Kidney epithelial cell (primary cell): ENCODE measurements at places on chromosomes 4 and X. TPM values are rescaled to one million over a fixed set of nuclear protein-coding genes. Genes with fewer than 3 reads are reported as not detected.

The SYTL4 gene
- total RNA-seq = 3.2 and 3.3 TPM in 2 replicates

The TBC1D9 gene
- total RNA-seq = 34.6 and 38.5 TPM in 2 replicates

DNA sequence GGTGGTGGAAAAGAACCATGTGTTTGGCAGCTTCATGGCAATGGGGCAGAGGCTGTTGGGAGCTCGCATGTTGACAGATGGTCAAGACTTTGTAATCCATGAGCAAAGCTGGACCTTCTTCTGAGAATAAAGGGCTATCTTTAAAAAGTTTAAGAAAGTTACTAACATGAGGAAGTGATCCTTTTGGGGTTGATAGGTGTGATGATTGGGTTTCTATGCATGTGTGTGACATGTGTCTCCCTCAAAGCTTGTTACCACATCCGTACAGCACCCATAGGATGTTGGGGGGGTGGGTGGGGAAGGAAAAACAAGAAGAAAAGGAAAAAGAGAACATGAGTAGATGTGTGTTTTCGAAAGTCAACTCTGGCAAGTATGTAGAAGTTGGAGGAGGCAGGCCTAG is 123.0 kb upstream of the TLR3 start:
- DNase-seq = no peak

GRCh38 chr4:83388313-83388676 is 53.6 kb upstream of the HPSE start:
- no peak for DNase-seq

DNA sequence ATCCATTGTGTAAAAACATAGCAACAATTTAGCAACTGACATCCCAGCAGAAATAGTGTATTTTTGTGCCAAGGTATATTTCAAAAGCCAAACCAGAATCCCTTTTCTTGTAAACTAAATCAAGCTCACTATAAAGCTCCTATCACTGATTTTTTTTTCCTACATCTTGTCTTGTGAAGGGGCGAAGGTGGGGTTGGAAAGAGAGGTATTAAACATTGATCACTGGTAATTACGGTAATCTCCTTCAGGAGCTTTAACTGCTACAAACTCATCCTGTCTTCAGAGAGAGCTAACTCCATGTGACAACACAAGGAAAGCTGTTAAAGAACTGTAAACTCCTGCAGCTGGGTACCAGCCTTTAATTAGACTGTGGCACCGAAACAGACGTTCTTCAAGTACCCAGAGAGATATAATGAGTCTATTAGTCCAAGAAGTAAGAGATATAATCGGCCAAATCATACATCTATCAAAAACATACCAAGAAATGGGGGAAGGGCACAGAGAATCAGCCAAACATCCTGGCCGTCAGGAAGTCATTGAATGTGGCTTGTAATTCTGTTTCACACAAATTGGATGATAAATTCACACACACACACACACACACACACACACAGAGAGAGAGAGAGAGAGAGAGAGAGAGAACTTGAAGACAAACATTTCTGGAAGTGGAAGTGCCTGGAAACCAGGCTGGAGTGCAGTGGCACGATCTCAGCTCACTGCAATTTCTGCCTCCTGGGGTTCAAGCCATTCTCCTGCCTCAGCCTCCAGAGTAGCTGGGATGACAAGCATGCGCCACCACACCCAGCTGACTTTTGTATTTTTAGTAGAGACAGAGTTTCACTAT is 111.9 kb upstream of the PPARGC1A start:
- no peak for DNase-seq
